ENCODE measurements at places on chromosomes 2 and 18.
A peak's percentile ranks its signal among the peaks of the same experiment; 100 is the strongest.

DNA sequence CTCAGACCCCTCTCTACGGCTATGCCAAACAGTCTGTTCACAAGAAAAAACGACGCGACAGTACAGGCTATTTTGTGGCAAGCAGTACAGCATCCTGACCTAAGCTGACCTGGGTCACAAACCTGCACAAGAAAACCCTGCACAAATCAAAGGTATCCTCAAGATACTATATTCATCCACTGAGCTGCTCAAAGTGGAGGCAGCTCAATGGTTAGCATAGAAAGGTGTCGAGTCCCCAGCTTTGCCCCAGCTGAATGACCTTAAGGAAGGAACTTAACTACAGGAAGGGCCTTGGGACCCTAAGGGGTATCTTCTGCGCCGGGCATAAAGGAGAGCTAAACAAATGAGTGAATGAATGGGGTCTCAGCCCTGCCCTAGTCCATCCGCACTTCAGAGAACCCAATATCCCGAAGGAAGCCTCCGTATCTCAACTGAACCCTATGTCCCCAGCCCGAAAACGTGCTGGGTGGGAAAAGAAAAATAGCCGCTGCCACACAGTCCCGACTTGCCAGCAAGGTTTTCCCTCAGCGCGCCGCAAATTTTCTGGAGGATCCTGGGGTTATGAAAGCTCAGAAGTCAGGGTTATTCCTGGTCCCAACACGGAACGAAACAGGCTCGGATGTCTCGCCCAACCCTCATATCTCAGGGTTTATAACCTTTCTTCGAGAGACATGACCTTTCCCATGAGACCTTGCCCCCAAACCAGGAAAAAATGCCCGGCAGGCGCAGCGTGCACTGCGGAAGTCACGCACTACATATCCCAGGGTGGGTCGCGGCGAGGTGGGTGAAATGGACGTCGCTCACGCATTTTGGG lies at the start of gene FASTKD1:
Gene FASTKD1, minus strand, starts transcription at position 706 of the 814 bp plus-strand sequence. CDS start 1,836 bp downstream, outside the sequence.
- peak; percentile 85 for DNase-seq

DNA sequence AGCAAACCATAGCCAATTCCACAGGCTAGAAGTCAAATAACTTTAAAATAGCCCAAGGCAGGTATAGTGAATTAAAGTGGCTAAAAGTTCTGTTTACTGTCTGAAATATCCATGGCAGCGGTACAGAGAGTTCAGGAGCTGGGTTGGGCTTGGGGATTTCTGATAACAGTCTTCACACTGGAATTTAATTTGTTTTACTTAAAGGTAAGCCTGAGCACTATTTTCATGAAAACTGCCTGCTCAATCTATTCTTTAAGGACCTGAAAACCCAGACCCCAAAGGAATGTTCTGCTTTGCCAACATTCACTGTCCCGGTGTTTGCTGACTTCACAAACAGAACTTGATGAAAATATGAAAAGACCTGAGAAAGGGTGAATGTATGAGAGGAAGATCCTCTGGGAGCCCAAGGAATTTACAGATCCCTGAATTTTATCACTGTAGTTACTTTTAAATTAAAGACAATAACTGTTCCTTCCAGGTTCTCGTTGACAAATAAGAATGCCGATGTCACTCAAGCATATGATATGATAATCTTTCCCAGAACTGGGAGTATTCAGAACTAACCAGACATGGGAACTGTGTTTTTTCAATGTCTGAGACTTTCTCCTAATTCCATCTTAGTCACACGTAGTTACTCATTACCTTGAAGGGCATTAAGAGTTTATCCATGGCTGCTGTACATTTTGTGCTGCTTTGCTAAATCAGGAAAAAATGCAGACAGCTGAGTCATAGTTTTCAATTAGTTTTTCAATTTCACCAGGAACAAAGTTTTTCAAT lies 28.3 kb upstream of the ITGB6 start:
- no peak for DNase-seq

DNA sequence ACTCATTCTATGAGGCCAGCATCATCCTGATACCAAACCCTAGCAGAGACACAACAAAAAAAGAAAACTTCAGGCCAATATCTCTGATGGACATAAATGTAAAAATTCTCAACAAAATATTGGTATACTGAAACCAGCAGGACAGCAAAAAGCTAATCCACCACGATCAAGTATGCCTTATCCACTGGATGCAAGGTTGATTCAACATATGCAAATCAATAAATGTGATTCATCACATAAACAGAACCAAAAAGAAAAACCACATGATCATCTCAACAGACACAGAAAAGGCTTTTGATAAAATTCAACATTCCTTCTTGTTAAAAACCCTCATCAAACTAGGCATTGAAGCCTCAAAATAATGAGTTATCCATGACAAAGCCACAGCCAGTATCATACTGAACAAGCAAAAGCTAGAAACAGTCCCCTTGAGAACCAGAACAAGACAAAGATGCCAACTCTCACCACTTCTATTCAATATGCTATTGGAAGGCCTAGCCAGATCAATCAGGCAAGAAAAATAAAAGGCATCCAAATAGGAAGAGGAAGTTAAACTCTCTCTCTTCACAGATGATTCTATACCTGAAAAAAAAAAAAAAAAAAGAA lies 45.3 kb downstream of the RTTN start:
- no peak for DNase-seq

GRCh38 chr2:226158229-226158628 lies 641.4 kb downstream of the IRS1 start:
- DNase-seq: no peak

DNA sequence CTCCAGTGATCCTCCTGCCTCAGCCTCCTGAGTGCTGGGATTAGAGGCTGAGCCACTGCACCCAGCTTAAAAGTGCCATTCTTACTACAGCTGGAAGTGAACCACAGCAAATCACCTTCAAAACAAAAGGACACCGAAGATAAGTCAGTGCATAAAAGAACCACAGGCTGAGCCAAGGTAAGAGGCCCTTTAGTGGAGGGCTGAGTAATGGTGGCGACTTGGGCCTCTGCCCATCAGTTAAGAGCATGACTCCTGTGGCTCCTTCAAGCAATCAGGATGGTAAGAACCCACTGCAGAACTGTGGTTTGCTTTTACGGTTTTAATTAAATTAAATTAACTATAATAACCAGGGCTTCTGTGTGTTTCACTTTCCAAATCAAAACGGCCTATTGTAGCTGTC lies 75.1 kb downstream of the CTAGE1 start:
- no peak for DNase-seq

- no peak for DNase-seq
These were observed 130.1 kb downstream of the SMAD7 start for GRCh38 chr18:48820483-48821250.

DNA sequence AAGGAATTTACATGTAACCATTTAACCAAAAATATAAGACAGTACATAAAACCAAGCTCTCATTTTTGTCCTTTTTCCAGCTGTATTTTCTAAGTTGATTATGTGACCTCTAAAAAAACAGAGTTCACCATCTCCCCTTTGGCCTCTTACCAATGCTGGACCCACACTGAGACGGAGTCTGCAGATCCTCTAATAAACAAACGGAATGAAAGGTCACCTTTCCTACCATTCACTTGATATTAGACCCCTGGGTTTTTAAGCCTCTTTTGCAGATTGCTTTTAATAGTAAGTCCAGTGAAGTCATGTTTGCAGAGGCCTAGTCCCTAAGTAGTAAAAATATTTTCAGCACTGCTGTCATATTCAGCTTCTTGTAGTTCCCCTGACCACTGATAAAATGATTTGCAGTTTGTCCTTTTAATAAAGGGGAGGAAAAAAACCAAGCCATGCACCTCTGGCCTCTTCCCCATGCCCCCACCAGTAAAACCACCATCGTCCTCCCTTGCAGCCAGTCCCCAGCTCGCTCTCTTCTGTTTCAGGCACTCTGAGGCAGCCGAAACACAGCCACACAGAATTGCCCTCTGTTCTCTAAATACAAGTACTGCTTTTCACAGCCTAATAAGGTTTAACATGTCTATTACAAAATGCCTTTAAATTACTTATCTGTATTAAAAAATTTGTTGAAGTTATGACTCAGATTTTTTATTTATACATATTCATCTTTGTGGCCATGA lies 427.5 kb downstream of the PARD3B start:
- DNase-seq: no peak

DNA sequence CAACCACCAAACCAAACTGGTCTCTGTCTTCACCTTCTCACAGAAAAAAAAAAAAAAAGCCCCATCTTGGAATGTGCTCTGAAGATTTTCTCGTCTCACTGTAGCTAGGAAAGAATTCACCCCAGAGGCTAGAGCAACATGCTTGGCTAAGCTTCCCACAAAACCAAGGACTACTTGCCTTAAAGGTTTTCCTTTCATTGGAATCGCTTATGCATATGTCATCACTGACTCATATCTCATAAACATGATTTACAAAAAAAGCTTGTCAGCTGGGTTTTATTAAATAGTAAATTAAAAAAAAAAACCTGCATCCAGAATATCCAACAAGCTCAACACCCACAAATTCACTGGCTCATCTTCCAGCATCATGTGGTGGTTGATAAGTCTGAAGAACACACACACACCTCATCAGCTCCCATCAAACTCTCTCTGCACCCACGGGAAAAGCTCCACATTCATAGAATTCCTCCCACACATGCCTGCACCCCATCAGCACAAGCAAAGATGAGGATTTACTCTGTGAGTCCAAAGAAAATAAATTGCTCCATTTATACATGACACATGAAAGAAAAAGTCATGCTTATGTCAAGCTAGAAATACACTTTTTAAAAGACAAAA lies 182.0 kb upstream of the TRIB2 start:
- DNase-seq: no peak

- no peak for DNase-seq
These were observed 109.0 kb upstream of the PARD3B start for GRCh38 chr2:204436230-204436629.

DNA sequence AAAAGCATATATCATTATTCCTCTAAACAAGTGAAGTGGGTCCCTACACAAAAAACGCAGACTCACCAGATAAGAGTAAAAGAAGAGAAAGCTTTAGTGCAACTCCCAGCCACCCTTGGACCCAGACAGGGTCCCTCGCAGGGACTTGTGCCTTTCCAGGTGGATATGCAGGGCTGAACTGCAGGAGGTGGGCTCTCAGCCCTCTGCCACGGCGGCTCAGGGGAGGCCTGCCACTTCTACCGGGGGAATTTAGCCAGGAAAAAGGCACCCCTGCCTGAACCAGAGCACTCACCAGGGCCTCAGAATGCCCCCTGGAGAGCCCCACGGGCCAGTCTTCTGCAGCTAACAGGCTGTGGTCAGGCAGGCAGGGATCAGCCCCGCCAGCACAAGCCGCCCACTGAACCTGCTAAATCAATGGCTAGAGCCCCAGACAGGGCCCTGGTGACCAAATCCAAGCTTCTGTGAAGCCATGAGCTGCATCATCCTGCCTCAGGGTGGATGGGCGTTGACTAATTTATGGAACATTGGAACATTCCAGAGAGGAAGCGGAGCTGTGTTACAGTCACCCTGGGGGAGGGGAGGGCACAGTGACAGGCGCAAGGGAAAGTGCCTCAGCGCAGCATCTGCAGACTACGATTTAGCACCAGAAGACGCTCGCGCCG lies 209.3 kb downstream of the EIPR1 start:
- no peak for DNase-seq

- no peak for DNase-seq
These were observed 771.0 kb upstream of the CDH7 start for GRCh38 chr18:64979791-64980190.

- DNase-seq: no peak
These were observed 38.9 kb downstream of the MRPL33 start for GRCh38 chr2:27810455-27810854.

GRCh38 chr2:12271589-12271984 lies 445.1 kb upstream of the TRIB2 start:
- DNase-seq: no peak

- DNase-seq: no peak
These were observed 151.8 kb downstream of the WDPCP start for GRCh38 chr2:63436488-63436887.

GRCh38 chr18:34028324-34028723 lies 196.4 kb downstream of the NOL4 start:
- no peak for DNase-seq

DNA sequence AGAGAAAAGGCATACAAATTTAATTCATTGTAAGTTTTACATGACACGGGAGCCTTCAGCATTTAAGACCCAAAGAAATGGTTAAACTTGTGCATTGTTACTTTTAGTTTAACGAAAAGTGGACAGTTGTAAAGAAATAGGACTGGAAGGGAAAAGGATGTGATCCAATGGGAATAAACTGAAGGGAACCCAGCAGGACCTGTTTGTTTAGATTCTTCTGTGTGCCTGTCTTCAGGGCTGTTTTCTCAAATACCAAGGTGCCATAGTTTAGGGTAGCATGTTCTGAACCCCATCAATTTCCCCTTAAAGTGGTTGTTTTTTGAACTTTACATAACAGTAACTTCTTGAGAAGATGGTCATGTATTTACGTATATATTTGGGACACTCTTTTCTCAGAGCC lies 30.3 kb upstream of the CABLES1 start:
- no peak for DNase-seq

DNA sequence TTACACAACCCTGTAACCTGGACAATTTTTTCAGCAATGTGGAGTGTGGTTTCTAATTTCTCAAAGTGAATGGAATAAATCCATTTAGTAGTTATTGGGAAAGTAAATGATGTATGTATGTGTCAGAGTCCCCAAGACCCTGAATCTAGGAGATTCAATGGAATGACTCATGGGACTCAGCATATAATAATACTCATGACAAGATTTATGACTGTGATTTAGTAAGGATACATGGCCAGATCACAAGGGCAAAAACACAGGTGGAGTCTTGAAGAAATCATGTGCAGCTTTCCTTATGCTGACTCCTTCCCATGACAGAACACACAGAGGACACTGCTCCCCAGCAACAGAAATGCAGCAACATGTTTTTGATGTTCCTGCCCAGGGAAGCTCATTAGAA lies 1877.7 kb upstream of the LRRTM1 start:
- no peak for DNase-seq

- DNase-seq: no peak
These were observed 44.6 kb upstream of the GCG start for GRCh38 chr2:162196638-162197037.

GRCh38 chr2:20025065-20025786 lies 12.8 kb upstream of the MATN3 start:
- no peak for DNase-seq

DNA sequence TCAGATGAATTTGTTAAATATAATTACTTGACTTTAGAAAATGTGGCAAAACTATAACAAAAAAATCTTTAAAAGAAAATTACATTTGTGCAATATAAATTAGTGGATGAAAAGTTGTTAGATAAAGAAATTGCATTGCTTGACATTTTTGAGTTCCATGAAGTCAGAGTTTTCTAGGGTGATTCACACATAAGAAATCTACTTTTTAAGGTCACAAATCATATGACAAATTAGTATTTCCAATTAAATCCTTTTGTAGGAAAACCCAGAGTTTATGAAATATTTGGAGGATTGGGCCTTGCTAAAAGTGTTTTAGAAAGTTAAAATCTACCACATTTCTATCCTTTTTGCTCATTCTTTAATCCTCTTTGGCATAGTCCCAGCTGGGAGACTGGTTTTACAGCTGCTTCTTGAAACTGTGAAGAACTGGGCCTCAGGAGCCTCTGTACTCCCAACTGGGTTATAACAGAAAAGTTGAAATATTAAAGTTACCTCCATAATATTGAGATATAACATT lies 289.2 kb downstream of the LRRTM4 start:
- DNase-seq: no peak

Data from bone marrow (tissue), 2 donors.